ENCODE measurements at places on chromosomes 2 and 18. TPM values are rescaled to one million over a fixed set of nuclear protein-coding genes. Genes with fewer than 3 reads are reported as not detected.

Gene RAMP1
- 11.8 TPM for polyA plus RNA-seq

Gene MAP3K19
- polyA plus RNA-seq: not detected

Gene ALK
- polyA plus RNA-seq: not detected

Gene C2orf72
- not detected for polyA plus RNA-seq

Gene TRIM43
- polyA plus RNA-seq: not detected

Measured in GM23248 (cell line).